GM23248 (cell line): ENCODE measurements at places on chromosomes 5 and 9.

- peak; percentile 64 for DNase-seq
These were observed 1.1 kb downstream of the HNRNPA0 start for GRCh38 chr5:137752905-137753690.

DNA sequence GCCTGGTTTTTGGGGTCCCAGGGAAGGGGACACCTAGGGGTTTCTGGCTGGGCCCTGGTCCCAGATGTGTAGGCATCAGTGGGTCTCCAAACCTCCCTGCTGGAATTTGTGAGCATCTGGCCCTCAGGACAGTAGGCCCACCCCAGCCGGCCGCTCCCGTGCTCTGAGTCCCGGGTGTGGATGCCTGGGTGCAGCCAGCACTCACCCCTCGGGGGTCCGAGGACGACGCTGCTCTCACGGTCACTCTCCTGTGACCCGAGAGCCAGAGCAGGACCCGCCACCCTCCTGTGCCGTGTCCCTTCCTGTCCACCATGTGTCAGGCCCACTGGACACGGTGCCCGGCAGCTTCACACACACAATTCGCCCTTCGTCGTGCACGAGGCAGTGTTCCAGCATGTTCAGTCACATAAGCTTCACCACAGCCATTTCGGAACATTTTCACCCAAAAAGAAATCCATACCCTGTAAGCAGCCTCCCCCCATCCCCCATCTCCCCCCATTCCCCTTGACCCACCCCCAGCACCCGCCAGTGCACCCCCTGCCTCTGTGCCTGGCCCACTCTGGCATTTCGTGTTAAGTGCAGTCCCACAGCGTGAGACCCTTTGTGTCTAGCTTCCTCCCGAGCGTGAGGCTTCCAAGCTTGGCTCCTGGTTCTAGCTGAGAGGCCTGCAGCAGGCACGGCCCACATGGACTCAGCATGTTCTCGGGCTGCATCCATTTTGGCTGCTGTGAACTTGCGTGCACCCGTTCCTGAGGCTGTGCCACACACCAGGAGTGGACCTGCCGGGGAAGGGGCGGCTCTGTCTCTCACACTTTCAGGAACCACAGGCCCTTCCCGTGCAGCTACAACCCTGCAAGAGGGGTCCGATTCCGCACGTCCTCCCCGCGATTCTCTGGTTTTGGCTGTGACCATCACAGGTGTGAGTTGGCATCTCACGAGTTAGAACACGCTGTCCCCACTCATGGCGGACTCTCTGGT lies 40.5 kb downstream of the NKD2 start:
- DNase-seq = no peak

DNA sequence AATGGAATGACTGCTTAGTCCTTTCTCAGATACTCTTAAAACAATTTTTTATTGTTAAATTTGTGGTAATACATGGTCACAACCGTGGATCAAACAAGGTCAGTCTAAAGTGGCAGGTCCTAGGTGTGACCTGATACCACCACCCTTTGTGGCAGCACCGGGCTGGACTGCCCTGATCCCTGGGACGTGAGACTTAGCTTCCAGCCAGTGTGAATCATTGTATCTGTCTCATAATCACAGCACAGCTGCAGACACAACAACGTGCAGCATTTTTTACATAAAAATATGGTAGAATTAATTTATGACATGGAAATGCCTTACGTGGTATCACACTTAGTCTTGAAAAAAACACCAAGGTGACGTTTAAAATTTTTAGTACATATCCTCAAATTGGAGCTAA lies 7.8 kb downstream of the TOR1B start:
- DNase-seq = peak; percentile 29

- DNase-seq = no peak
These were observed 261.5 kb upstream of the TARS1 start for GRCh38 chr5:33179301-33179700.

- no peak for DNase-seq
These were observed 215.1 kb upstream of the MVB12B start for GRCh38 chr9:126111556-126111955.

DNA sequence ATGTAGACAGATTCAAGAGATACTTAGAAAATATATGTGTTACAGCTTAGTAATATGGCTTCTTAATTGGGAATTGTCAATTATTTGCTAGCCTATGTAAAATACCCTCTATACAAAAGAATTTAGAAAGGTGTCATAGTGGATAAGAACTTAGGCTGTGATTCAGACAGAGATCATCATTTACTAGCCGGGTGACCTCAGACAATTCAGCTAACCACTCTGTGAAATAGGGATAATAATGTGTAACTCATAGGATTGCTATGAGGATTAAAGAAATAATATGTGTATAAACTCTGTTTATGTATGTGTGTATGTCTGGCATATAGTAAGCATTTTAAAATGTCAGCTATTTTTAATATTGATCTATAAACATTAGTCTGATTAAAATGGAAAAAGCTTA lies 5.9 kb upstream of the LARS1 start:
- peak; percentile 88 for DNase-seq

DNA sequence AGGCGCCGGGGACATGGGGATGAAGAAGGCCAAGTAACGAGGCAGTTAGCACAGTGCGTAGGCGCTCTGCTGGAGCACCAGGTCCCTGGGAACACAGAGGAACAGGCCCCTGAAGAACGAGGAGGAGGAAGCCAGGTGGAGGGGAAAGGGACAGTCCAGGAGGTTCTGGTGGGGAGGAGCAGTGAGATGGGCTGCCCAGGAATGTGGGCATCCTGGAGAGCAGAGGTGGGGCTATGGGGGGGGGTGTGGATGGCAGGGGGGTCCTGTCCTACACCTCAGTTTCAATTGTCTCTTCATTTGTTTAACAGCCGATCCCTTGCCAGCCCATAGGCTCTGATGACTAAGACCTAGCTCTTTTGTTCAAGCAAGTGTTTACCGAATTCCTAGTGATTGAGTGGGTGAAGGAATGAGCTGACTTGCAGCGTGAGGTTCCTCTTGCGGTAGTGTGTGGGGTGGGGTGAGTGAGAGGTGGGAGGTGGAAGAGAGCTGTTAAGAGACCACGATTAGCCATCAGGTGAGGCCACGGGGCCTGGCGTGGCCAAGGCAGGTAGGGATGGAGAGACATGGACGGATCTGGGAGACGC lies 8.4 kb upstream of the PHYHD1 start:
- DNase-seq = peak; percentile 90

- DNase-seq = peak; percentile 92
These were observed 8.4 kb downstream of the GNAQ start for GRCh38 chr9:78023003-78023741.

- no peak for DNase-seq
These were observed 298.5 kb upstream of the PCSK5 start for GRCh38 chr9:75591972-75592371.

DNA sequence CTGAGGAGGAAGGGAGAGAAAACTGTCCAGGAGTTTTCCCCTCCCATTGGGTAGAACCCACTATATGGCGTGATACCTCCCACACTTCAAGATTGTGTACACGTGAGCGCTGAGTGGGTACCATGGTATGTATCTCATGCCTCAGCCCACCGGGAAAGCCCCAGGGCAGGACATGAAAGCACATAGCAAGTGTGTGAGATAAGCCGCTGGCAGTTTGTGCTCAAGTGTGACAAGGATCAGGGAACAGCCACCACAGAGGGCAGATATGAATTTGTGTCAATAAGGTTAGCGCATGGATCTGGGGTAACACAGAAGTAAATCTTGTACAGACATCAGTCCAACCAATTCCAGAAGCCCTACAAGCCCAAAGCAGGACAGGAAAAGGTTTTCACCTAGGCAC lies 42.6 kb upstream of the NAA35 start:
- no peak for DNase-seq

GRCh38 chr5:128695791-128696530 lies 157.9 kb upstream of the FBN2 start:
- DNase-seq = peak; percentile 34

DNA sequence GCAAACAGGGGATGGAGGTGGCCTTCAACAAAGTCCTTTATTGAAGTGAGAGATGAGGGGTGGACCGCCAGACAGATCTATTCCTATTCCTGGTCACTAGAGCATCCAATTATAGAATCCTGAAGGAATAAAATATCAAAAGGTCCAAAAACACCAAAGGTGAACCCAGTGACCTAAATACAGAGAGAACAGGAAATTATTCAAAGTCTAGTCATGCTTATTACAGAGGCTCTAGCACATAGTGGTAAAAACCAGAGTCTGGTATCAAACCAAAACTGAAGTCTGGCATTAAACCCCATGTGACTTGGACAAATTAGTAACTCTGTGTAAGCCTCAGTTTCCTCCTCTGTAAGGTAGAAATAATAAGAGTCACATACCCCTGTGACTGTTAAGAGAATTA lies 100.5 kb upstream of the SNX2 start:
- DNase-seq = peak; percentile 56

- DNase-seq = peak; percentile 61
These were observed 476.3 kb downstream of the CCDC171 start for GRCh38 chr9:16029046-16029615.

- no peak for DNase-seq
These were observed 51.4 kb upstream of the GRHPR start for GRCh38 chr9:37370968-37371563.

- DNase-seq = peak; percentile 61
These were observed 9.0 kb upstream of the FAF2 start for GRCh38 chr5:176438959-176439757.

- no peak for DNase-seq
These were observed 35.0 kb upstream of the ARRDC3 start for GRCh38 chr5:91418158-91418557.

- DNase-seq = peak; percentile 53
These were observed 70.6 kb downstream of the SMARCA2 start for GRCh38 chr9:2085716-2086115.

GRCh38 chr9:110807956-110808598 lies 139.5 kb downstream of the MUSK start:
- DNase-seq = no peak

GRCh38 chr5:173501271-173501670 lies 115.2 kb downstream of the BOD1 start:
- DNase-seq = no peak

- DNase-seq = peak; percentile 32
These were observed 300.8 kb downstream of the SEMA5A start for GRCh38 chr5:9245071-9245470.

DNA sequence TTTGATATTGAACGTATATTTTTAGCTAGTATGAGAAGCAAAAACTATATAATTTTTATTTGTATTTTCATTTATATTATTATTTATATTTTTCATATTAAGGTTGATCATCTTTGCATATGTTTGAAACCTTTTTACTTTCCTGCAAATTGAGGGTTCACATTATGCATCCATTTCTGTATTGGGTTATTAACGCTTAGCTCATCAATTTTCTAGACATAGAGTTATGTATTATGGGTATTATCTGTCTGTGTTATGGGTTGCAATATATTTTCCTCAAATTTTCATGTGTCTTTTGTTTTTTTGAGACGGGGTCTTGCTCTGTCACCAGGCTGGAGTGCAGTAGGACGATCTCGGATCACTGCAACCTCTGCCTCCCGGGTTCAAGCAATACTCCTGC lies 2377.0 kb upstream of the WWC1 start:
- no peak for DNase-seq

- no peak for DNase-seq
These were observed 114.5 kb upstream of the TAF11L2 start for GRCh38 chr5:17383526-17383925.

GRCh38 chr9:97980479-97980803 lies 2.7 kb upstream of the ANP32B start:
- peak; percentile 76 for DNase-seq

DNA sequence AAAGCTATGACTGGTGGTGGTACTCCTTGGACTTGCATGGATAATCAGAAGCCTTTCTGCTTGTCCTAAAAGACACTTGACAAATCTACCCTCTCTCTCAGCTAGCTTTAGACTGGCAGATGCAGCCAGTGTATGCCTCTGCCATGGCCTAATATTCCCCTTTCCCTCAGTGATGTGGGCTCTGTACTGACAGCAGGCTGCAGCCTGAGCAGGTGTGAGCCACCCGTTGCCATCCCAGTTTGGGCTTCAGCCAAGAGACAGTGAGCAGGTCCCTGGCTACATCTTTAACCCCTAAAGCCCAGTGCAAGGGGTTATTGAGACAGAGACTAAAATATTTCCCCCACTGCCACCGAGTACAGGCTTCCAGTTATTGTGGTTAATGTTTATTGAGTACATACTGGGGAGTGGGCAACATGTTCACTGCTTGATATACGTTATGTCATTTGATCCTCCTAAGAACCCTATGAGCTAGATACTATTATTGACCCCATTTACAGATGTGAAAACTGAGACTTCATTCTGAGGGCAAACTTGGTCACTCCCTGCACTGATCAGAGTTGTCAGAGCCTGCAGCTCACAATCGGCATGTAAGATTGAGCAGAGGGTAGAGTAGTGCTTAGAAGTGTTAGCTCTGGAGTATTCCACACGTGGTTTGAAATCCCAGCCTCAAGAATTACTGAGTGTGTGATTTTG lies 254.2 kb downstream of the ARHGAP26 start:
- no peak for DNase-seq

DNA sequence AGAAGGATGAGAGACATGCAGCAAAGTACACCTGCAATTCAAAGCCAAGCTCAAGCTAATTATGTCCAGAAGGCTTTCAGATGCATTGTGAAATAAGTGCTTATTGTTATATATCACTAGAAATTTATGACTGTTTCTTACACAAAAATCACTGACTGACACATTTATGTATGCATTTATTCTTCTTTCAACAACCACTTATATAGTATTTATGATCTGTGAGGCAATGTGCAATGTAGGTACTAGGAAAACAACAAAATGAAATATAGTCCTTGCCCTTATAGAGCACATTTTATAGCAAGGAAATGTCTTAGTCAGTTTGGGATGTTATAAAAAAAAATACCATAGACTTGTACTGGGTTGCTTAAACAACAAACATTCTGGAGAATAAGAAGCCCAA lies 167.6 kb downstream of the YIPF5 start:
- no peak for DNase-seq

DNA sequence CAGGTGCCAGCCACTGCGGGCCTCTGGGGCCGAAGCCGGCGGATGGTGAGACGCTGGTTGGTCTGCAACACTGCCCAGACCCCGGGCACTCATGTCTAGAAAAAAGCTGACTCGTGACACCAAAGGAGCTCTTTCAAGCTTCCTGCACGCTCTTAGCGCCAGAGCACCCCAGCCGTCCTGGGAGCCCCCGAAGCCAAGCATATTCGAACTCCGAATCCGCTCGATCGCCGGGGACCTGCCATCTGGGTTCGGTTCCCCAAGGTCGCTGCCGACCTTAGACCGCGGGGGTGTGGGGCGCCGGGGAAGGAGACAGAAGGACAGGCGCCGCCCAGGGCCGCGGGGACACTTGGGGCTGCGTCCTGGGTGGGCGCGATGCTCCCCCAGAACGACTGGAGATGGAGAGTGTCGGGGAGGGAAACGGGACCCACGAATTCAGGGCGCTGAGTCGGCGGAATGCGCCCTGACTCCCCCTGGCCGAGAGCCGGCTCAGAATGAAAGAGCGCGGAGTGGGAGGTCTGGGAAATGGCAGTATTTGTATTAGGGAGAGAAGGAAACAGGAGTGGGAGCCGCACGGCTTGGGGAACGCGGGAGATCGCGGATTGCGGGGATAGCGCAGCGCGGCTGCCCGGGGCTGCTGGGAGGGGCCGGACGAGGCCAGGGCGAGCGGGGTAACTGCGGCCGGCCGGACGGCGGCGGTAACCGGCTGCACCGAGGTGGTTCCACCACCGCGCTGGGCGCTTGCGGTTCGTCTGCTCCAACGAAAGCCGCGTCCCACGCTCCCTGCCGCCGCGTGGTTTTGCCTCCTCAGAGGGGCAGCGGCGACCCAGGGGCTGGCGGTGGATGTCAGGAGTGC lies 20.1 kb upstream of the MARCHF6 start:
- peak; percentile 71 for DNase-seq
